ENCODE measurements at places on chromosomes 5 and 9. TPM values are rescaled to one million over a fixed set of nuclear protein-coding genes. Genes with fewer than 3 reads are reported as not detected.

Gene SNX24
- 35.3 TPM for total RNA-seq

Gene ACOT12
- total RNA-seq = not detected

Gene IL33
- total RNA-seq = 29.5 TPM

Gene FAF2
- total RNA-seq = 27.0 TPM

Gene TXNDC8
- not detected for total RNA-seq

Gene TNC
- total RNA-seq = 40.1 TPM

Gene BARHL1
- not detected for total RNA-seq

Gene TAS2R1
- not detected for total RNA-seq

Gene TUSC1
- 15.0 TPM for total RNA-seq

Gene IGIP
- 5.4 TPM for total RNA-seq

Gene RNF145
- 74.4 TPM for total RNA-seq

Gene PCA3
- total RNA-seq = not detected

Measured in esophagus squamous epithelium (tissue), 5 donors.